Putamen (tissue), 1 donor: ENCODE measurements at places on chromosomes 3 and 15.

GRCh38 chr15:46861796-46862195 lies 855.5 kb upstream of the SEMA6D start:
- no peak for DNase-seq

DNA sequence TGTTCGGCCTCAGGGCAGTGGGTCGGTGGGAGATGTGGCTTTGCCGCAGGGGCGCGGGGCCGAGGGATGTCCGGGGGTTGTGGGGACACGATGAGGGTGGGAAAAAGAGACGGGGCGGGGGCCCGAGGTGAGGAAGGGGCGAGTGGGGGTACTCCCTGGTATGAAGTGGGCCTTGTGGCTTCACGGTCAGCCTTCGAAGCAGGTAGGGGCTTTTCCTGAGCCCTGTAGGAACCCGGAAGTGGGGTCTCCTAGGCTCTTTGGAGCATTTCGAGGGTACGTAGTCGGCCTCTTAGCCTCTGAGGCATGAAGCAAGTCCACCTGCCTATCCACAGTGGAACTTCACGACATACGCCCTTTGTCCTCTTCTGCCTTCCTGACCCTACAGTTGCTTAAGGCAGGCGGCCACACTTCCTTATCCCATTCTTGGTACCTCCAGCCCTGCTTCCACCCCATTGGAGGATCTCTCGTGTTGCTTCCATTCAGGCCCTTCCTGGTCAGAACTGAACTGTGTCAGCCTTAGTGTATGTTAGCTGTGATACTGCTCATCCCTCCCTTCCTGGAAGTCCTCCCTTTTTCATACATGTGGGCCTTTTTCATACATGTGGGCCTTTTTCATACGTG lies 389 bp downstream of the ARPC4 start:
- DNase-seq: no peak

DNA sequence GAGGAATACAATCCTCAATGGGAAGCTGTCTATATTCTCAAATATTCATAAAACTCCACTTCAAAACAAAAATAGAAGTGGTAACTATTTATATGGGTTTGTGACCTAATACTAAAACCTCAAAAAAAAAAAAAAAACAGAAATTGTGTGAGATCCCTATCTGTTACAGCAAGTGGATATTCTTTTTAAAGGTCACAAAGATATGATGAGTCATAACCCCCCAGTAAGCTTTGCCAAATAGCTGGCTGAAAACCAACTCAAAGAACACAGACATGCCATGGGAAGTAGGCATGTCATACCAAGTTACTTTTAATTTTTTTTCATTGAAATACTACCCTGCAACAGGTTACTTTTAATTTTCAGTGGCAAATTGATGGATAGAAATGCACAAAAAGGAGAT lies 62.5 kb downstream of the CBLB start:
- DNase-seq: no peak

- no peak for DNase-seq
Measured at GRCh38 chr15:23038726-23039142, 635 bp downstream of the TUBGCP5 start.

DNA sequence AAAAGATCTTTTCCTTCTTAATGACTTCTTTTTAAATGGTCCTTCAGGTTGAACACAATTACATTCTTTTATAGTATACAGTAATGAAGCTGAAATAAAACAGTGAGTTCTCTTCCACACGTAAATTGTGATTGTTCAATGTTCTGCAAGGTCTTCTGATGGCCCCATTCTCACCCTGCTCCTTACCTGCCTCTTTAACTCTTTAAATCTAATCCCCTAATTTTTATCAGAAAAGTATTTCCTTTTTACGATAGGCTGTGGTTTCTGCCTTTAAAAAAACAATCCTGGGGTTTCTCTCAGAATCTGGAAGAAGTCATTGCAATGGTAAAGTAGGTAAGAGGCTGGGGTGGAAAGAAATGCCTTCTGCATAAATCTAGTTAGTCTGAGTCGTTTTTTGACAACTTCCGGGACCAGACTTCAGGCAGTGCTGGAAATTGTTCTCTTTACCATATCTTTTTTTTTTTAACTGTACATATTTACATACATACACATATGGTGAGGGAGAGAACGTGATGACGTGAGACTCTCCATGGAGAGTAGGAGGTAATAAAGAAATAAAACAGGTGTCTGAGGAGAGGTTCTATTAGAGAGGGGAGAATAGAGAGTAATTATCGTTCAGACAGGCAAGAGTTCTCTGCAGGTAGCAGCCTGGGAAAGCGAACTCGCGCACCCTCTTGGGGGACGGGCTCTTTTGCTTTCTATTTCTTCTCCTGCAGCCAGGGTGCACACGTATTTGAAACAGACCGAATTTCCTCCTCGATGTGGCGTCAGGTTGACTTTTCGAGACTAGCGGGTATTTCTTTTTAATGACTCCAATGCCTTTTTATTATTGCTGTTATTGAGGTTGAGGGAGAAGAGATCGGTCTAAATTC lies at the start of gene SIDT1:
SIDT1 (plus strand) TSS at position 730 of the 872 bp plus-strand sequence. CDS start 467 bp downstream, outside the sequence.
- DNase-seq: no peak

DNA sequence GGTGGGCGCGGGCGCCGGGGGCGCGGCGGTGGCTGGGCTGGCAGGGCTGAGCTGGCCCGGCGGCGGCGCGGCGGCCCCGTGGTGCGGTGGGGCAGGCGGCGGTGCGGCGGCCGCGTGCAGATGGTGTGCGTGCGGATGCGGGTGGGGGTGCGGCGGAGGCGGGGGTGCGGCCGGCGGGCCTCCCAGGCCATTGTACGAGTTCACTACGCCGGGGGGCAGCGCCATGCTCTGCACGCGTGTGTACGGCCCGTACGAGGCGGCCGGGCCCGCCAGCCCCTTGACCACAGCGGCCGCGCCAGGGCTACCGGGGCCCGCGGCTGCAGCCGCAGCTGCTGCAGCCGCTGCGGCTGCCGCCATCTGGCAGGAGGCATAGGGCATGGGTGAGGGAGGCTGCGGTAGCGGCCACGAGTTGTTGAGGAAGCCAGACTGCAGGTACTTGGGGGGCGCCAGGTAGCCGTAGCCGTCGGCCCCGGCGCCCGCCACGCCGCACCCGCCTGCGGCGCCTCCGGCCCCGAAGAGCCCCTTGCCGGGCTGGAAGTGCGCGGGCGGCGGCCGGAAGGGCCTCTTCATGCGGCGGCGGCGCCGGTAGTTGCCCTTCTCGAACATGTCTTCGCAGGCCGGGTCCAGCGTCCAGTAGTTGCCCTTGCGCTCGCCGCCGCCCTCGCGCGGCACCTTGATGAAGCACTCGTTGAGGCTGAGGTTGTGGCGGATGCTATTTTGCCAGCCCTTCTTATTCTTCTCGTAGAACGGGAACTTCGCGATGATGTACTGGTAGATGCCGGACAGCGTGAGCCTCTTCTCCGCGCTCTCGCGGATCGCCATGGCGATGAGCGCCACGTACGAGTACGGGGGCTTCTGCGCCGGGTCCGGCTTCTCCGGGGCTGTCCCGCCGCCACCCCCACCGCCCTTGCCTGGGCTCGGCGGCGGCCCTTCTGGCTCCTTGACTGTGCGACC lies 951 bp downstream of the FOXL2 start:
- DNase-seq: no peak

GRCh38 chr3:127770671-127771355 lies 51.5 kb downstream of the MGLL start:
- DNase-seq: no peak

GRCh38 chr3:65597226-65597951 lies 441.3 kb downstream of the MAGI1 start:
- DNase-seq: peak; percentile 90

- DNase-seq: no peak
Measured at GRCh38 chr15:69755551-69756310, 303.1 kb downstream of the RPLP1 start.

- no peak for DNase-seq
Measured at GRCh38 chr3:169607949-169608348, 55.6 kb downstream of the MECOM start.

DNA sequence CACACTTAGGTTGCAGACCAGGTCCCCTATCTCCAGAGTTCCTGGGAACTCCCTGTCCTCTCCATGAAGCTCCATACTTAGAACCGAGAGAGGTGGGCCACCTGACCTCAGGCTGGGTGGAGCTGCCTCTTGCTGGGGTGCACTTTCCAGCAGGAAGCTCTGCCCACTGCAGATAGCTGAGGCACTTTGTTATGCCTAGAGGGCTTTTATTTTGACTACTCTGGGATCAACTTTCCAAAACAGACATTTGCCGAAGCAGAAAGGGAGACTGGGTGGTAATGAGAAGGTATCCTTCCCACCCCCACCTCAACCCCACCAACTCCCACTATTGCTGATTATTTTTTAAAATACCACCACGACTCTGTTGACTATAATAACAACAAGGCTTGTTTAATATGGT lies 54.7 kb downstream of the CLDN11 start:
- no peak for DNase-seq

DNA sequence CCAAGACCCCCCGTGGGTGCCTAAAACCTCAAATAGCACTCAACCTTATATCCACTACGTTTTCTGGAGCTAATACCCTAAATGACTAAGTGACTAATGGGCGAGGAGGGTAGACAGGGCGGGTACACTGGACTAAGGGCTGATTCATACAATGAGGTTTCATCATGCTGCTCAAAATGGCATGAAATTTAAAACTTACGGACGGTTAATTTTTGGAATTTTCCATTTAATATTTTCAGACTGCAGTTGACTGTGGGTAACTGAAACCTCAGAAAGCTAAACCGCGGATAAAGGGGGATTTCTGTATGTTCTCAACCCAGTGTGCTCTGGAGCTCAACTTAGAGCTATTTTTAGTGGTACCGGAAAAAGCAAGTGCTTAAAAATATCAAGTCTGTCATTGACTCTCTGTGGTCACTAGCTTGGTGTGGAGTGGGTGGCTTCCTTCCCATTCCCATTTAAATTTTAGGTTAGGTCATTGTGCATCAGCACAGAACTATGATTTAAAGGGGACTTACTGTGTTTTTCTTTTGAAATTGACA lies 72.9 kb downstream of the LRRC28 start:
- no peak for DNase-seq

DNA sequence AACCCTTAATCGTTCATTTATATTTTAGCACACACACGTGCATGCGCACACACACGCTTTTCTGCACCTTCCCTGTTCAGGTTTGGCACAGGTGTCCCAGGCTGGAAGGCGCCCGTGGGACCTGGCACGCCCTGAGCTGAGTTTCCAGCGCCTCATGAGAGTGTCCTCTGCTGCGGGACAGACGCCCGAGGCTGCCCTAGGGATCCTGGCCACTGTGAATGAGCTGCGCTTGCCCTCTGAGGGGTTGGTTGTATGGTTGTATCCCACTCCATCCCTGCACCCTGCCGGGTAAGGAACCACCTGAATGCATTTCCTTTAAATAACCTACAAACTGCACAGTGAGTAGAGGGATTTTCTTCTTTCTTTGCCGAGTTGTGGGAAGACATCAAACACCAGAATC lies 12.2 kb upstream of the MEX3B start:
- no peak for DNase-seq
